Activated CD4-positive, alpha-beta T cell treated with anti-CD3 and anti-CD28 coated beads, Interleukin-2, amount 10 ng/mL, durations not matched to agents 24 days and 14 days (primary cell): ENCODE measurements at places on chromosomes 3 and 15.

DNA sequence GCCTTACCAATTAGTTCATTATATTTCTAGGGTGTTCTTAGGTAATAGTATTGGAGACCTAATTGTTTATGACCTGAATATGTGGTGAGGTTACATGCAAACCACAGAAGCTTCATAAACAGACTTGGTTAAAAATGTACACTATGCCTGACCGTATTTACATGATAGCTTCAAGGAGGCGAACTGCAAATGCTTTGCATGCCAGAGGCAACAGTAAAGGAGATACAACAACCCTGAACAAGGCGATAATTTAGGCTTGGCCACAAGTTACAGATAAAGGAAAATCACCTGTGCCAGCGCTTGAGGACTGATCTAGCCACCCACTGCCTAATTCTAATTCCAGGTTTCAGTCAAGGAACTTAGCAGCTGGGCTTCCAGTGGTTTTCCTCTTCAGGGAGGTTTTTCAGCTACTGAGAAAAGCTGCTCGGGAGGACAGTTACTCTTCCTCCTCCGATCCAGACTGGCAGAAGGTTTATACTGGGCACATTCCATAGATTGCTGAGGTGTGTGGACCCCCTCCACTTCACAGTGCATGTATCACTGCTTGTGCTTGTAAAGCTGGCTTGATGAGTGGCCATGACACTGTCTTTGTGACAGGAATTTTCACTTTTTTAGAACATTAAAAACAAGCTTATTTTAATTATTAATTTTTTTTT is 95.6 kb downstream of the DHX36 start:
- DNase-seq: no peak

DNA sequence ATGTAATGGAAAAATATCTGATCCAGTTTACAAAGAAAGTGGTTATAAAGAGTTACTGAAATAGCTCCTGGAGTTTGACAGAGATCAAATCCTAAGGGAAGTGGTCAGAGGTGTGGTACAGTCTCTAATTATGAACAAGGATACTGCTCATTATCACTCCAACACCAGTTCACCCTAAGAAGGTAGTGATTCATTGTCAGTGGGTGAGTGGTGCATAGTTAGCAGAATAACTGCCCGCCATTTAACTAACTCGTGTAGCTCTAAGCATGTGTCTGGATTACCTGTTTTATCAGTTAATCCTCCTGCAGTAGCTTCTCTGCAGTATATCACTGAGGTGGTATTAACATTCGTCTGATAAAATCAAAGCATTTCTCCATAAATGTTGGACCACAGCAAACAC is 700.1 kb downstream of the NLGN1 start:
- DNase-seq: no peak

GRCh38 chr3:151841801-151842200 is 27.9 kb downstream of the AADAC start:
- DNase-seq: no peak

DNA sequence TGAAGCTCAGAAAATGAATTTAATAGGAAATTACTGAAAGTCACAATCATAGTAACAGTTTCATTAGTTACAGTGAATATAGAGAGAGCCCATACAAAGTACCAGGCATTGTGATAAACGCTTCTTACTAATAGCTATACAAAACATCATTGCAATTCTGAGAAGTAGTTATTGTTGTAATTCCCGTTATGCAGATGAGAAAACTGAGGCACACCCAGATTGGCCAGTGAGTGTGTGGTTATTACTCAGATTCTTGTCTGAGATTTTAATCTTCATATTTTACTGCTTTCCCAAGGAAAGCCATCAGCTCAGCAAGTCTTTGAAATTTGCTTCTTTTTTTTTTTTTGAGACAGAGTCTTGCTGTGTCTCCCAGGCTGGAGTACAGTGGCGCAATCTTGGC is 14.3 kb downstream of the FLNB start:
- DNase-seq: no peak

DNA sequence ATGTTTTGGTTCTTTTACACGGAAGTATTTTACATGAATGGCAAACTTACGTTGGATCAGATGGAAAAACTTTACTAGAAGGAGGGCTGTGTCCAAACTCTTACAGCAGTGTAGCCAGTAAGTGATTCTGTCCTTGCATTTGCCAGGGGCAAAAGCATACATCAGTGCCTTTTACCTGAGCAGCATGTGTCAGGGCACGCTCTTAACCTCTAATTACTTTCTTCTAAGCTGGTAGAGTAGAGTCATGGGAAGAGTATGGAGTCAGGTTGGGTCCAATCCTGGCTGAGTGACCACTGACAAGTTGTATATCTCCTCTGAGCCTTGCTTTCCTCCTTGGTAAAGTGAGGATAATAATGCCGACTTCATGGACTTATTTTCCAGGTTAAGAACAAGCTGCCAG is 47.1 kb downstream of the RYR3 start:
- DNase-seq: no peak

DNA sequence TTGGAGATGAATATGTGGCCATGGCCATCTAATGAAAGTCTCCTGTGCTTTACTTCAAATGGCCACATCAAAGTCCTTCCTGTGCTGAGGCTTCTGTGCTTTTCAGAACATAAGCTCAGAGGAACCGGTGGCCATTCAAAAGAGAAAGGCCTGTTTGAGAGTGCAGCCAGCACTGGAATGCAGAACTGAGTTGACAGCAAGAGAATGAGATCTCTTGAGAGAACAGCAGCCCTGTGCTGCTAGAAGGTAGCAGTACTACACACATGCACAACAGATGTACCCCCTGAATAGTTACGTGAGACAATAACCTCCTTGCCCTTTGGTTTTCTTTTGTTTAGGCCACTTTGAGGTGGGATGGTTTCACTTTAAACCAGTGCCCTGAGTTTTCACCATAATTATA is 292.5 kb downstream of the PTPRG start:
- DNase-seq: no peak

DNA sequence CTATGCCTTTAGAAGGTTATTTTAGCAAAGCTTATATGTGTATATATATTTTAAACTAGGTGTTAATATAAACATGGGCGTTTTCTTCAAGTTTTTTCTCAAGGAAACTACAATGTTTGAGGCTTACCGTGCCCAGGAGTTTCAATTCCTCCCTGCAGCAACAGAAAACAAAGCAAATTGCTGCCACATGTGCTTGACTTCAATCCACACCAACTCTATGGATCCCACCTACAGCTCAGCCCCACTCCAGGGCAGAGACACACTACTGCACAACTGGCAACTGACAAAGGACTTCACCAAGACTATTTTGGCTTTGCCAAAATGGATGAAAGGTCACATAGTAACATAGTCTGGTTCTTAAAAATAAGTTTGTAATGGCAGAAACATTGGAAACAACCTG is 346.6 kb downstream of the ERC2 start:
- DNase-seq: no peak

- peak; percentile 64 for DNase-seq
Measured at GRCh38 chr15:96333131-96334016, 2.9 kb downstream of the NR2F2 start.

DNA sequence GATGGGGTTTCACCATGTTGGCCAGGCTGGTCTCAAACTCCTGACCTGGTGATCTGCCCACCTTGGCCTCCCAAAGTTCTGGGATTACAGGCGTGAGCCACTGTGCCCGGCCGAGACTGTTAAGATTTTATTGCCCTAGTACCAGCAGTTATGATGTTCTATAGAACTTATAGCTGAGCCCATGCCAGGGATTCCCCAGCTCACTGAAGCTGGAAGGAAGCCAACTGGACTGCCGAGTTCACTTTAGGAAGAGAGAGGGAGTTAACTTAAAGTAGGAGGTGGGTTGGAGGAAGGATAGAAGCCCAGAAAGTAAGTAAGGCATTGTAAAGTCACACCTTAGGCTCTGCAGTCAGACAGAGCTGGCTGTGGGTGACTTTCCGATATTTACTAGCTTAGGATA is 101.1 kb upstream of the BOC start:
- no peak for DNase-seq

DNA sequence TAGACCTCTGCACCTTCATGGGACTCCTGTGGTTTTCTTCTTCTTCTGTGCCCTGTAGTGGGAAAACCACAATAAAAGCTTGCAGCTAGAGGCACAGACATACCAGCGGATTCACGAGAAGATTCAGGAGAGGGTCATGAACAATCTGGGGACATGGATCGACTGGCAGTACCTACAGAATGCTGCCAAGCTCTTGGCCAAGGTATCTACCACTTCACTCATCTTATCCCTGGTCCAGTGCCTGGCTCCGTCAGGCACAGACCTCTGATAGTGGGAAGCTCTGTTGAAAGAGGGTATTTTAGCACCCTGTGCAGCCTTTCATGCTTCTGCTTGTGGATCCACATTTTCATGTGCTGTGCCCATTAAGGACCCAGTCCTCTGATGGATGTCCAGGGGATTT is 9.7 kb upstream of the P4HTM start:
- DNase-seq: no peak

GRCh38 chr3:164452707-164453106 is 625.6 kb downstream of the SI start:
- no peak for DNase-seq

GRCh38 chr3:196638861-196639482 is 522 bp upstream of the NRROS start:
- DNase-seq: no peak

GRCh38 chr3:133490468-133491351 is 82.8 kb upstream of the CDV3 start:
- peak; percentile 84 for DNase-seq

DNA sequence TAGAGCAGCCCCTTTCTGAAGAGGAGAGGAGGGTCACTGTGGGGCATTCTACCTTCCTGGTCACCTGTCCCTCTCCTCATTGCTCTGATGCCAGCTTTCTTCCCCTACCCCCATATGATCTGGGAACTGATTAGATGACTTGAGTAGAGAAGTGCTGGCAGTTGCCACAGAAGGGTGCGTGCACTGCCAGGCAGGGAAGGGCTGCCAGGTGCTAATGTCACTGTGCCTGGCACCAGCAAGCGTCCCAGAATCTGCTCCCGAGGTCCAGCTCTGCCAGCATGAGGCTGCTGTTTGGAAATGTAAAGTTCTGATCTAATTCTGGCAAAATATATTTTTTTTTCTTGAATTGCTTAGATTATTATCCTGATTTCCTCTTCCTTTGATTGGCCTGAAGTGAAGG is 52.8 kb downstream of the PPM1L start:
- no peak for DNase-seq

DNA sequence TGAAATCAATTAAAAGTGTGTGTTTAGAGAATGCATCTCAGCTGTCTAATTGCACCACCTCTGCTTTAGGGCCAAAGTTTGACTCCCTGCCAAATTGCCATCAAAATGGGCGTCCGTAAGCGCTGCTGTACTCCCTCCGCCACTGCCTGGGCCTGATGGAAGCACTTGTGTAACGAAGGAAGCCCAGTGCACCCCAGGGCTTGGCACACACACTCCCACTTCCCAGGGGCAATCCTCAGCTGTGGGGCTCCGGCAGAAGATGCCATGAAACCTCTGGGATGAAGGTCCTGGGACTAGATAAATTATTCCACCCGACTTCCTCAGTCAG is 137.8 kb downstream of the RORA start:
- DNase-seq: no peak

DNA sequence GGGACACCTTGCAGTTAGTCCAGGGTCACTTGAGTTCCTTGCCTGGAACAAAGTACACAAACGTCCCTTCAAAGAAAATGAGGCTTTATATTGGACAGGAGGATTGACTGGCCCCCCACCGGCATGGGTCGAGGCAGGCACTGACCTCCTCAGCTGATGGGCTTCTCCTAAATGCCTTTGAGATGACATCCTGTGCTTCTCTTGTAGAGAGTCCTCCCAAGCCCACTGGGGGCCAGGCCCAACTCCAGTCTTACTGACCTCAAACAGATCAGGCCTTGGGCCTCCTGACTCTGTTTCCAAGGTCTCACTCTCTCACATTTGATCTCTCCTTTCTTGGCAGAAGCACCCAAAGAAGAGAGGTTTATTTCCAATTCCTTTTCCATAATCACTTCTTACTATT is 516.1 kb downstream of the MCTP2 start:
- no peak for DNase-seq

DNA sequence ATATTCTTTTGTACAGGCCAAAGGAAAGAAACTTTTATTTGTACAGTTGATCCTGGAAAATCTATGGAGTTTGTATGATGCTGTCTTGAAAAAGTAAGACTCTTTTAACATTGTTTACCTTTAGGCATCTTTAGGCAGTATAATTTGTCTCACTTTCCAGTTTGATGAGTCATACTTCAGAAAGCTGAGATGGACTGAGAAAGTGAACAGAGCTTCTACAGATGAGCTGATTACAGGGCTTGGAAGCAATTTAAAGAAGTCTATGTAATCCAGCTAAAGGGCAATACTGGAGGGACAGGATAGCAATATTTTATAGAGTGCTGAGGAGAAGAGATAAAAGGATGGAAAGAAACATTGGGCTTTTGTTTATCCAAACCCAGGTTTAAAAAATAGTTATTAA is 123.5 kb upstream of the GOLGA6L4 start:
- DNase-seq: no peak

- no peak for DNase-seq
Measured at GRCh38 chr3:14435175-14436014, 33.0 kb downstream of the SLC6A6 start.

DNA sequence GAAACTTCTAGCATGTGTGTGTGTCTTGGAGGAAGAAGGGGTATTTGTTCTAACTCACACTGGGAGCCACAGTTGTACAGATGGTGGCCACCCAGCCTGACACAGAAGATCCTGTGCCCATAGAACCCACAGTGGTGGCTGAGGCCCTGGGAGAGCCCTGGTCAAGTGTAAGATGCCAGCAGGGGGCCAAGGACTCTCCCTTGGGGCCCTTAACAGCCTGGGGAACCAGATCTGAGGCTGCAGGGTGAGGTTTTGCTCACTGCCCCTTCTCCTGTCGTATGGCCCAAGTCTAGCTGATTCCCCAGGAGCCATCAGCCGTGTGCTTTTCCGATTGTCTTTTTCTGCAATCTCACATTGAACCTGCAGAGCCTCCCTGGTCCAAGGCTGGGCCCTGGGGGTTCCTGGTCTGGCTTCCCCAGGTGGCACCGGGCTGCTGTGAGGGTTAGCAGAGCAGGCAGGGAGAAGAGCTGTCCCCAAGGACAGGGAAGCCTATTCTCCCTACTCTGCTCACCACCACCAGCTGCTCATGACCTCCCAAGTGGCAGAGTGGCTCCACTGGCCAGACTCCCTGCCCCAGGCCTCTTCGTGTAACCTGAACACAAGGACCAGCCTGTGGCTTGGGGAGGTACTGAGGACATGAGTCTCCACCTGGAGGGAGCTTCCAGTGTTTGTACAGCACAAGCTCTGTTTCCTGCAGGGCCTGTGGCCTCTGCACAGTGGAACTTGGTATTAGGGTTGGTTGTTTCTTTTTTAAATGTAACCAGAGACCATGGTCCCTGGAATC is 51.9 kb downstream of the CA12 start:
- no peak for DNase-seq

GRCh38 chr15:68114356-68114755 is 60.2 kb downstream of the PIAS1 start:
- DNase-seq: no peak

- no peak for DNase-seq
Measured at GRCh38 chr3:156725682-156726081, 51.3 kb downstream of the TIPARP start.

- no peak for DNase-seq
Measured at GRCh38 chr3:164377466-164377865, 700.8 kb downstream of the SI start.
